ENCODE measurements at places on chromosomes 16 and 17.

DNA sequence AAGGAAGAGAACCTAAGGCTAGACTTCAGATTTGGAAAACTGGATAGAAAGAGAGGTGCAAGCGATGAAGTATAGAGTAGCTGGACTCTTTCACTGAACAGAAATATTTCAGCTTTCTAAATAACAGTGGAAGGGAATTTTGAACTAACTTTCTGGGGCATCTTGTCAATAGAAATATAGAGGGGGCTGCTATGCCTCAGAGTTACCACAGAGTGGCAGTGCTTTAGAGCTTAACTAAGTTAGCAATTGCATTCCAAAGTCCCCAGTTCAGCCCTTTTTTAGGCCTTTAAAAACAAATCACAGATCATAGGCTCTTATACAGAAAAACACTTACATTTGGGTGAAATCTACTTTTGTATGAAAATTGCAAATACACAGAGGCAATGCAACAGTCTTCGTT, 154.2 kb upstream of the CDH8 start:
- DNase-seq, result no peak

- DNase-seq, result no peak
Measured at GRCh38 chr16:9625122-9625521, 533.7 kb downstream of the HAPSTR1 start.

- DNase-seq, result no peak
Measured at GRCh38 chr17:34098699-34099098, 156.4 kb upstream of the CCL2 start.

- DNase-seq, result no peak
Measured at GRCh38 chr16:89936508-89936907, 12.0 kb upstream of the DEF8 start.

- no peak for DNase-seq
Measured at GRCh38 chr17:2191785-2192184, 111.8 kb downstream of the SMG6 start.

DNA sequence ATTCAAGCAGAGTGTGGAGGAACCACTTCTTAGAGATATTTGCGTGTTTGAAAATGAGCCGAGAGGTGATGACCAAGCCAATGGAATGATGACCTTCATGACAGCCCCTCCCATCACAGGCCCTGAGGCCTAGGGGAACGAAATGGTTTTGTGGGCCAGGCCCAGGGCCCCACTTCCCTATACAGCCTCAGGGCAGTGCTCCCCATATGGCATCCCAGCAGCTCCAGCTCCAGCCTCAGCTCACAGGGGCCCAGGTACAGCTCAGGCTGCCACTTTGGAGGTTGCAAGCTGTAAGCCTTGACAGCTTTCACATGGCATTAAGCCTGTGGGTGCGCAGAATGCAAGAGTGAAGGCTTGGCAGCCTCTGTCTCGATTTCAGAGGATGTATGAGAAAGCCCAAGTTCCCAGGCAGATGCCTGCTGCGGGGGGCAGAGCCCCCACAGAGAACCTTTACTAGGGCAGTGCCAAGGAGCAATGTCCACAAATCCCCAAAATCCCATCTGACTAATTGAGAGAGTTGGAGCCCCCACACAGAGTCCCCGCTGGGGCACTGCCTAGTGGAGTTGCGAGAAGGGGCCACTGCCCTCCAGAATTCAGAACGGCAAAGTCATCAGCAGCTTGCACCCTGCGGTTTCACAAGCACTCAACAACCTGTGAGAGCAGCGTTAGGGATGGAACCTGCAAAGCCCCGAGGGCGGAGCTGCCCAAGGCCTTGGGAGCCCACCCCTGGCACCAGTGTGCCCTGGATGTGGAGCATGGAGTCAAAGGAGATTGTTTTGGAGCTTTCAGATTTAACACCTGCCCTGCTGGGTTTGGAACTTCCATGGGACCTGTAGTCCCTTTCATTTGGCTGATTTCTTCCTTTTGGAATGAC, 21.2 kb downstream of the CHMP6 start:
- DNase-seq, result no peak

GRCh38 chr16:10683170-10683569, 11.6 kb downstream of the TEKT5 start:
- DNase-seq, result no peak

DNA sequence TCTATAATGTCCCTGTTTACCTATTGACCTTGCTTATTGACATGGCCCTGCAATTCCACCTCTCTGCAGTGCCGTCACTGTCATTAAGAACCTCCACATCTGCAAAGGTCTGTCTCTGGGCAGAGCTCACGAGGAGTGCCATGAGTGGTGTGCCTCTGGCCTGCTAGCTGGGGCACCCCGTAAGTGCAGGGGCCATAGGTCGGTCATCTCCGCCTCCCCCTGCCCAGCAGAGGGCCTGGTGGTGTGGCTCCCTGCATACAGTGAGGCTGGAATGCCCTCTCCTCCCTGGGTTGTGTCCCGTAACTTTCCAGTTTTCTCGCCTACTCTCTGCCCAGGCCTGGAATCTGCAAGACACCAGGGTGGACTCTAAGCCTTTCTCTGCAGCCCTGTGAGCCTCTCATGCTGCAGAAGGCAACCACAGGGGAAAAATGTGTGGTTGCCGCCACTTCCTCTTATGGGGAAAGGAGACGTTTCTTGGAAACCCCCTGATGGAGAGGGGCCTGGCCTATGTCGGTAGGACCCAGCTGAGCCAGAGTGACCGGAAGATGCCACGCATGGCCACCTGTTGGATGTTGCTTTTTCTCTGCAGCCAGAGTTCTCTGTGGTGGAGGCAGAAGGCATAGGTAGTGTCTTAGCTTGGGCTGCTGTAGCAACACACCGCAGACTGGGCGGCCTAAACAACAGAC, 2.7 kb upstream of the SNX20 start:
- no peak for DNase-seq

DNA sequence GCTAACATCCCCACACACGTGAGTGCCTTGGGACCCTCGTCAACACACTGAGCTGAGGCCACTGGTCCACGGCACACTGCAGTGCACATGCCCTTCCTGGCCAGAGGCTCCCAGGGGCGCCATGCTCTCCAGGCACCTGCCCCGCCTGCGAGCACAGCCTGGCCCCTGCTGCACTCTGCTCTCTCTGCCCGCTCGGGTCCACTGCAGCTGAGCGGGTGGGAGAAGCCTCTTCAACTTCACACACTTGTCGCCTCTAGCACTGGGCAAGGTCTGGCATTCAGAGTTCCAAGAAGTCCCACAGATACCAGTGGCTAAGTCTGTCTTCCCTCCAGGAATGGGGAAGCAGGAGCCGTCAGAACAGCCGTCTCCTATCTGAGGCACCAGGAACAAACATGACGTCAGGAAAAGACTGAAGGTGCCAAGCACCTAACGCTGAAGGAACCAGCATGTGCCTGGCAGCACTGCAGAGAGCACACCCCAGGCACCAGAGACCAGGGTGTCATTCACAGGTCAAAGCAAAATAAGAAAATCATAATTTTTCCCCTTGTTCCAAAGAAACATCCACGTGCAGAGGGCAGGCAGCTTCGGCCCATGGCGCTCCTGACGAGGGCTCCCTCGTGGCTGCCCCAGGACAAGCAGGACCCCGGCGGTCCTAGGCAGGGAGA, 82.9 kb downstream of the ZNF778 start:
- no peak for DNase-seq

DNA sequence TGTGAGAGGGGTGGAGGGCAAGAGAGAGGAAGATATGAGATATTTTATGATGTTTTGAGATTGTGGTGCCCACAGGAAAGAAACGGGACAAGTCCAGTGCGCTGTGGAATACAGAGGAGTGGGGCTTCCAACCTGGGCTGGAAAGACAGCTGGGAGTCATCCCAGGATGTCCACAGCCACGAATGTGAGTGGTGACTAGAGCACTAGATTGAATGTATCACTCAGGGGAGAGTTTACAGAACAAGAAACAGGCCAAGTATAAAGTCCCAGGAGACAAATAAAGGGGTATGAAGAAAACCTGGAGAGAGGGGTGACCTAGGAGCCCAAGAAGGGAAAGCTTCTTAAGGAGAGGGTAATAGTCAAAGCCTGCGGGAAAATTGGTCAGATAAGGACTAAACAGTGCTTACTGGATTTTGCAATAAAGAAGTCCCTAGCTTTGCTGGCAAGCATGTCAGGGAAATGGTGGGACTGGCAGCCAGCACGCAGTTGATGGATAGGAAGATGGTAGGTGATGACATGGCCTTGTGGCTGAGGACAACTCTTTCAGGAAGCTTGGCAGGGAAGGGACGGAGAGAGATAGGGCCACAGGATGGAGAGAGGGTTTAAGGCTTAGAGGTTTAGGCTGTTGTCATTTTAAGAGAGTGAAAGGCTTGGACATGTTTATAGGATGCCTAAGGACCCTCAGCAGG, 114.5 kb downstream of the AXIN2 start:
- DNase-seq, result no peak

- no peak for DNase-seq
Measured at GRCh38 chr17:1182811-1183170, 3.0 kb upstream of the ABR start.

GRCh38 chr17:35965272-35965671, 16.0 kb downstream of the CCL16 start:
- no peak for DNase-seq

DNA sequence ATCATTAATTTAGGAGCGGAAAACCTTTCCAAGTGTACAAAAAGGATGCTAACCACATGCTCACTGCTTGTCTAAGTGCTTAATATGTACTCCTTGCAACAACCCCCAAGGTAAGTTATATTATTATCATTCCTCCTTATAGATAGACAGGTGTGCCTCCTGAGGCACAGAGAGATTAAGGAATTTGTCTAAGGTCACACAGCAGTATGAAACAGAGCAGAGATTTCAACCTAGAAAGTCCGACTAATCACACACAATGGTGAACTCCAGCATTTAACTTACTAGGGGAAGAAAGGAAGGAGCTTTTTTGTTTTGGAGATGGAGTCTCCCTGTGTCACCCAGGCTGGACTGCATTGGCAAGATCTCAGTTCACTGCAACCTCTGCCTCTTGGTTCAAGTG, 37.0 kb upstream of the USP7 start:
- DNase-seq, result no peak

DNA sequence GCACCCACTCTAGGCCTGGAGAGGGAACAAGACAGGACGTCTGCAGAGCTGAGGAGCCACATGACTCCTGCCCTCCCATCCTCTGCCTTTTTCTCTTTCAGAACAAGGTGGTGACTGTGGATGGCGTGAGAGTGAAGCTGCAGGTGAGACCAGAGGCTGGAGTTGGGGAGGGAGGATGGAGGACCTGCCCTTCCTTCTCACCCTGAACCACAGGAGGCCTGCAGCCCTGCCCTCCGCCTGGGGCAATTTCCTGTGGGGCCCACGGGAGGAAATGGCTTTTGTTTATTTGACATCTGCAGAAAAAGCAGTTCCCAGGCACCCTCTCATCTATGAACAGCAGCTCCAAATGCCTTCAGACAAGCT, 5.1 kb downstream of the RAB37 start:
- DNase-seq, result no peak

DNA sequence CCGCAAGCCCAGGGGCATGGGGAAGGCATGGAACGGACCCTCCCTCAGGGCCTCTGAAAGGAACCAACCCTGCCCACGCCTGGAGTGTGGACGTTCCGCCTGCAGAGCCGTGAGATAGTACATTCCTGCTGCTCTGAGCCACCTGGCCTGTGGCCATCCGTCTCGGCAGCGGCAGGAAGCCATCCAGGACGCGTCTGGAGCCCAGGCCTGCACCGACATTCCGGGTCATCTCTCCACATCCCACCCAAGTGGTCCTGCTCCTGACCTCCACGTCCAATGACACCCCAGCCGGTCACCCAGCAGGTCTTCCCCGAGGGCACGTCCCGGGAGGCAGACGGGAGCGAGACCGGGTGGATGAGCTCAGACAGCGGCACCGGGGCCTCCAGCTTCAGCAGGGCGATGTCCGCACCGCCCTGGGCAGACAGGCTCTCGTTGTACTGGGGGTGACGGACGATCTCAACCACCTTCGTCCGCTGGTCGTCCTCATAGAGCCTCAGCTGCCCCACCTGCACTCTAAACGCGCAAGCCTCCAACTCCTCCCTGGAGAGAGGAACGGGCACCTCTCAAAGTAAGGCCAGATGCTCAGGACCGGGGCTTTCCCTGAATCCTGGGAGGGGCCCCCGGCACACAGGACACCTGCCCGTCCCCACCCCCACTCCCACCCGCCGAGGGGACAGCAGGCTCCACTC, 21.3 kb upstream of the UBE2I start:
- no peak for DNase-seq

- DNase-seq, result no peak
Measured at GRCh38 chr17:55969562-55970324, 183.5 kb upstream of the ANKFN1 start.

- no peak for DNase-seq
Measured at GRCh38 chr17:81888105-81888987, 3.0 kb downstream of the ALYREF start.

DNA sequence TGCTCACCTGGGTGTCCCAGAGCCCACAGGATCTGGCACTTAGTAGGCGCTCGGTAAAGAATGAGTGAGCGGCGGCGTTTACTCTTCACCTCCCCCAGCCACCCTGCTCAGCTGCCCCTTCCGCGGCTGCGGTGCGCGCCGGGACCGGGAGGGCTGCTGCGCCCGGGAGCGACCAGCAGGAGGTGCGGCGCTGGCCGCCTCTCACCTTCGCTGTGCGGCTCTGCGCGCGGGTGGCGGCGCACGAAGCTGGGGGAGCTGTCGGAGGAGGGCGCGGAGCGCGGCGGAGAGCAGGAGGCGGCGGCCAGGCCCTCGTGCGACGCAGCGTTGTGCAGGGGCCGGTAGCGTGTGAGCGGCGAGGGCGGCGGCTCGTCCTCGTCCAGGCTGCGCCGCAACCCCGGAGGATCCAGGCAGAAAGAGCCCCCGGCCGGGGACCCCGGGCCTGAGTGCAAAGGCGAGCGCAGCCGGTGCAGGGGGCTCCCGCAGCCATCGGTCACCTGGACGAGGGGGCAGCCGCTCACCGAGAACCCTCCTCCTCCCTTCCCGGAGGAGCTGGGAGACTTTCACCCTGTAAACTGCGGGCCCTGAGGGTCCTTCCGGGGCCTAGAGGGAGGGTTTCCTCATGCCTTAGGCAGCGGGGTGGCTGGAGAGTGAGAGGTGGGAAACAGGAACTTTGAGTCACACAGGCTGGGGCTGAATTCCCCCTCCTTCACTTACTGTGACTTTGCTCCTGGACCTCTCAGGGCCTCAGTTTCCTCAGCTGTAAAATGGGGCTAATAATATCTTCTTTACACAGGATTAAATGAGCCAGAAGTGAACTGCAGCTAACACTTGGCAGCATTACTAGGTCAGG, 12.5 kb downstream of the SAMD14 start:
- DNase-seq, result no peak

Data from NCI-H1694 treated with DMSO at 0.1 percent for 48 hours (cell line).